CD4-positive, CD25-positive, alpha-beta regulatory T cell (primary cell): ENCODE measurements at places on chromosomes 5 and 9.

DNA sequence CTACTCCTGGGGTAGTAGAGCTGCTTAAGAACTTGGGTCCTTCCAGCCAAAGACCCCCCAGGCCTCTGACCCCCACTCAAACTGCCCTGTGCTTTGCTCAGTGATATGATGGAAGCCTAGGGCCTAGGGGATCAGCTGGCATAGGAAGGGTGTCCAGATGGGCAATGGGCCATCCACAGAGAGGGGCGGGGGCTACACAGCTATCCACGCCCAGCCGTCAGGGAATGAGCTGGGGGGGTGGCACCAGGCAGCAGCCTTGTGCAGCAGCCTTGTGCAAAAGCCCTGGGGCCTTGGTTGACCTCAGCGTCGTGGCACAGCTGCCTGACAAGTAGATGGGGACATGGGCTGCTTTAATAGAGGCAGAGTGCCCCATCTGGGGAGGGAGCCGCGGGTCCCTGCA, 43.2 kb downstream of the DAB2IP start:
- DNase-seq, result no peak

DNA sequence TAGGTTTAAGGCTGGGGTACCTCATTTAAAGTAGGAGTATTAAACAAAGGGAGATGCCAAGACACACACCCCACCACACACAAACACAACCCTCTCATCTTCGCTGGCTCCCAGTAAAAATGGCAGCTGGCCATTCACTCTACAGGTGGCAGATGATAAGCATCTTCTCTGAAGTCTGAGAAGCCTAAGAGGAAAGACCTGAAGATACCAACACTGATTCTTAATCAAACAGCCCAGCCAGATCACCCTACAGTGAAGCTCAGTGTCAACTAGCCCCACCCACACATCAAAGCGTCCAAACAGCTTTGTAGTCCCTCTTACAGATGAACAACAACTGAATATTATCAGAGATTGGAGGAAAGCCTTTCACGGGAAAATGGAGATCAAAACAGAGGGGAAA, 59.5 kb downstream of the SPOCK1 start:
- DNase-seq, result no peak

DNA sequence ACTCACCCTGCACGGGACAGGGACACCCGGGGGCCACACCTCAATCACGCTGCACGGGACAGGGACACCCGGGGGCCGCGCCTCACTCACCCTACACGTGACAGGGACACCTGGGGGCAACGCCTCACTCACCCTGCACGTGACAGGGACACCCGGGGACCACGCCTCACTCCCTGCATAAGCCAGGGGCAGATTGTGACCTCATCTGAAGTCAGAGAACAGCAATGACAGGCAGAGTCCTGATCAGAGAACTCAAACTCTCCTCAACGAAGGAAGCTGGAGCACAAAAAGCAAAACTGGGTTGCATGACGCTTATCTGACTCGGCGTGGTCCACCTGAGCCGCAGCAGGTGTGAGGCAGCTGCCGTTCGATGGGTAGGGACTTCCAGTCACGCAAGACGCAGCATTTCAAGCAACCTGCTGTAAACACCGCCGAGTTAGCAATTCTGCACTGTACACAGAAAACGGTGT, 3.2 kb downstream of the TERT start:
- no peak for DNase-seq

DNA sequence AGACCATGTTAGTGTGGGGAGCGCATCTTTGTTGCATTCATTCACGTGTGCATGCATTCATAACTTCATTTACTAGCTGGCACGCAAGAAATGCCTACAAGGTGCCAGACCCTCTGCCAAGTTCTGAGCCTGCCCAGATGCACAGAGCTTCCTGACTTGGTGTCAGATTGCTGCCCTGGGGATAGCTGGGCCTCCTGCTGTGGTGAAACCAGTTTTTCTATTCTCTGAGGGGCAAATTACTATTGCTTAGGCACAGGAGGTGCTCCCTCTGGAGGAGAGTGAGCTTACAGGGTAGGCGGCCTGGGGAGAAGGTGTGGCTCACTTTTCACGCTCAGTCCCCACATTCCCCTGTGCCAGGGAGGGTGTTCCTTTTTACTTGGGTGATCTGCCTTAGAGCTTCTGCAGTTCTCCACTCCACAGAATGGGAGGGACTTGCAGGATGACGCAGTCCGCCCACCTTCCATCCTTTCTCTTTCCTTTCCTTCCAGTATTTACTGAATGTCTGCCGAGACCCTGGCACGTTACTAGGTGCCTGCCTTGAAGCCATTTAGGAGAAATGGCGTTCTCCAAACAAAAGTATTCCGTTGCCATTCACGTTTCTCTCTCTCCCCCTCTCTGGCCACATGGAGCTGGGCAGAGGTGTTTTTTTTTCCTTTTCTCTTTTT, 27.9 kb upstream of the CTNNA1 start:
- no peak for DNase-seq

DNA sequence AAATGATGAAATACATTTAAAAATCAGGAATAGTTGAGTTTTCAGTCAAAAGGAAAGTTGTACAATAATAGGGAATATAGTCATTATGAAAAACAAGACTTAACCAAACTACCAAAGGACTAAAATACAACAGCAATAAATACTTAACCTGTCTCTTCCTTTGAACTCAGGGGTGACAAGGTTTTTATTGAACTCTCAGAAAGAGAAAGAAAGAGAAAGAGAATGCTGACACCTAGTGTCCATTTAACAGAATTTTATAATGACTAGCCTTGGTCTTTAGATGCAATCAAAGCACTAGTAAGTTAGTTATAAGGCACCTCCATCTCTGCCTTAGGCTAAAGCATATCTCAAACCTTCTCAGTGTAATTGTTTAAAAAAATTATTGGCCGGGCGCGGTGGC, 47.5 kb downstream of the UIMC1 start:
- DNase-seq, result peak; percentile 68

GRCh38 chr5:115941051-115941675, 21.1 kb upstream of the LVRN start:
- no peak for DNase-seq

DNA sequence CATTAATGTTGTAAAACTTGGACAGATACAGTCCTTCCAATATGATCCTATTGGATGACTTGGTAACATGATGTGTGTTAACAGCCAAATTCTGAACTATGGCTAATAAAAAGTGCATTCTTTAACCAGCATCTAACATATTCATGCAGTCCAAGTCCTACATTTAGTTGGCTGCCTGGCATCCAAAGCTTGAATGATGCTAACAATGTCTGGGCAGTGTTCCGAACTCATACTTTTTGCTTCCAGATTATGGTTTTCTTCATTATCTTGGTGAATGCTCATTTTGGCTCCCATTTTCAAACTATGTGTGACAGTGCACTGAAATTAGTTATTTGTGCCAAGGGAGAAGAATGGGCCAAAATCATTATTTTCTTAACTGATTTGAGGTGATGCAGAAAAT, 2.8 kb downstream of the FAM174A start:
- DNase-seq, result no peak
